Vagina (tissue), 2 donors: ENCODE measurements at places on chromosomes 16 and 17.

- DNase-seq: no peak
Measured at GRCh38 chr16:48361012-48361411, 24.2 kb downstream of the SIAH1 start.

- DNase-seq: no peak
Measured at GRCh38 chr17:61230972-61231820, 168.4 kb upstream of the TBX2 start.

DNA sequence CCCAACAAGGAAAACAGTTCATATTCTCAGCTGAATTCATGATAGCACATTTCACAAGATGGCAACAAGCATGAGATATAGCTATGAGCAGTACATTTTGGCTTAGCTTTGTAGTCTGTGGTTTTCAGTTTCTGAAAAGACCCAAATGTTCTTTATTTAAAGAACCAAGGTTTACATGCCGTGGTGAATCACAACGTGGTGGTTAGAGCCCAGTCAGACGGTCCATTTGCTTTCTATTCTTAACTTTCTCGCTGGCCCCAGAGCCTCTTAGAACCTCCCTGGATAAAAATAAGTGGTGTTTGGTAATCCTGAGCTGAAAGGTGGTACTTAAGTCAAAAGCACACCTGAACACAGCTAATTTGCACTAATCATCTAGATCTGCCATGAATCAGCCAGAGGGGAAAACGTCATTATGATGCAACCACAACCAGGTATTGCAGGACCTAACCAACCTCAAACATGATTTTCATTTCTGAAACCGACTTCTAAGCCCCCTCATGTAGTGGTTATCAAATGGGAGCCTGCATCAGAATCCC is 18.6 kb upstream of the HAPSTR1 start:
- DNase-seq: no peak

DNA sequence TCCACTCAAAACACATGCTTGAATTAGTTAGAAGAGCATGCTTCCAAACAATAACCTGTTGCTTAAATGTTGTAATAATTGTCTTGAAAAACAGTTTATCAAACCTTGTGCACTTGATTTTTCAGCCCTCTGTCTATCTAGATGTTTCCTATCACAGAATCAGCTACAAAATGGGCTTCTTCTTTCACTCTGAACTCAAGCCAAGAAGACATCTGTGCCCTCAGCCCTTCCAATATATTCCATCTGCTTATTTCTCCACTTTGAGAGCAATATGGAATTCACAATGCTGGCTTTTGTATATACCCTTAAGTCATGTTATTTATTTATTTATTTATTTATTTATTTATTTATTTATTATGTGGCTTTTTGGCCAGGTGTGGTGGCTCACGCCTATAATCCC is 234.2 kb downstream of the TOX3 start:
- no peak for DNase-seq

- DNase-seq: peak; percentile 96
Measured at GRCh38 chr17:28950017-28950751, 1.1 kb downstream of the PHF12 start.

DNA sequence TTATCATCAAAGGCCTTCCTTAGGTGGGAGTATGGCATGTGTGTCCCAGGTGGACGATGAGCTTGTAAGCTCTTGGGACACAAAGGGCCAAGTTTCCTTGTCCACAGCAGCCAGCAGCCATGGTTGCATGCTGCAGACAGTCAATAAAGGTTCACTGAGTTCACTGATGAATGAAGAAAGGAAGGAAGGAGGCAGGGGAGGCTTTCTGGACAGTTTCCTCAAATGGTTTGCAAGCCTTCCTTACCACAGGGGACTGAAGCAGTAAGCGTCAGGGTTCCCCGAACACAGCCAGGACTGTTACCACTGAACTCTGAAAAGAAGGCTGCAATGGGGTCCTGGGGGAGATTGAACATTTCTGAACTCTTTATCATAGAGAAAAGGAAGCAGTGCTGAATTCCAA is 111.1 kb downstream of the GAS7 start:
- DNase-seq: no peak

DNA sequence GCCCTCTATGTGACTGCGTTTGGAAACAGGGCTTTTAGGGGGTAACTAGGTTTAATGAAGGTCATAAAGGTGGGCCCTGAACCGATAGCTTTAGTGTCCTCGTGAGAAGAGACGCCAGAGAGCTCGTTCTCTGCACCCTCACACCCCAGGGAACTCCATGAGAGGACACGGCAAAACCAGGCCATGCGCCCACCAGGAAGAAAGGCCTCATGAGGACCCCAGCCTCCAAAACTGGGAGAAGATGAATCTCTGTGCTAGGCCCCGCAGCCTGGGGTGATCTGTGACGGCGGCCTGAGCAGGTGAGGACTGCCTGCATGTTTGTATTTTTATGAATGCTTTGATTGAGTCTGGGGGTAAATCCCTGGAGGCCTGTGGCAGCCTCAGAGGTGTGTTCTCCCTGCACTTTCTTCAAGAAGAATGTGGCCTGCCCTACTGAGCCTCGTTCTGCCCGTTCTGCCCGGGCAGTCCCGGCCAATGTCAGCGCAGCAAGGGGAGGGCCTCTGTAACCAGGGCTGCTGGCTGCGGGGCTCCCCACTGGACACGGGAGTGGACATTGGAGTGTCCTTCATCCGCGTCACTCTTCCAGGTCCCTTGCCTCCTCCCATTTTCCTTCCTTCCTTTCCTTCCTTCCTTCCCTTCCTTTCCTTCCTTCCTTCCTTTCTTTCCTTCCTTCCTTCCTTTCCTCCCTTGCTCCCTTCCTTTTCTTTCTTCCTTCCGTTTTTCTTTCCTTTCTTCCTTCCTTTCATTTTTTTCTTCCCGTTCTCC is 6.8 kb upstream of the RNF213 start:
- DNase-seq: no peak

GRCh38 chr16:14405611-14406537 is 224.2 kb downstream of the PARN start:
- no peak for DNase-seq

DNA sequence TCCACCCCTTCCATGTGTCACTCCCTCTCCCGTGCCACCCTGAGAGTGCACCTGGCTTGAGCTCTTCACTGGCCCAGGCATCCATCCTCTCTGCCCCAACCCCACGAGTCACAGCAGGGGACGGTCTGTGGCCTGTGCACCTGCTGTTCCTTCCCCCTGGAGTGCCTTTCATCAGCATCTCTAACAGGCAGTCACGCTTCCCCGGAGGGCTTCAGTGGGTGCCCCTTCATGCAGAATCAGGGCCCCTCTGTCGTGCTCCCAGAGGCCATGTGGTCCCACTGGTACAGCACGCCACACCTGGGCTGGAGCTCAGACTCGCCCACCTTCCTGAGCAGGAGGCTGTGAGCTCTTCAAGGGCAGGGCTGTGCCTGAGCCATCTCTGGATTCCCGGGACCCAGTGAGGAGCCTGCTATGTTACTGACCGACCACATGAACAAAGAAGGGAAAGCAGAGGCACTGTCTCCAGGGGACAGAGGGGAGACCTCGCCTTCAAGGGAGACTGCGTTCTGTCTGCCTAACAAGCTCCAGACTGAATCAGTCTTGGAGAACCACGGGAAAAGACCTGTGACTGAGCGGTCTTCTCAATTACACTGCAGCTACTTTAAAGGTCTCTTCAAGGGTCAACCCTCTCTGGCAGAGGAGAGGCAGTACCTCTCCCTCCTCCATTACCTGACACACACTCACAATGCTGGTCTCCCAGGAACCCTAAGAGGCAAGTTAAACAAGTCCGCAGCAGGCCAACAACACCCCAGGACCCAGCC is 78.8 kb upstream of the DOC2B start:
- no peak for DNase-seq

DNA sequence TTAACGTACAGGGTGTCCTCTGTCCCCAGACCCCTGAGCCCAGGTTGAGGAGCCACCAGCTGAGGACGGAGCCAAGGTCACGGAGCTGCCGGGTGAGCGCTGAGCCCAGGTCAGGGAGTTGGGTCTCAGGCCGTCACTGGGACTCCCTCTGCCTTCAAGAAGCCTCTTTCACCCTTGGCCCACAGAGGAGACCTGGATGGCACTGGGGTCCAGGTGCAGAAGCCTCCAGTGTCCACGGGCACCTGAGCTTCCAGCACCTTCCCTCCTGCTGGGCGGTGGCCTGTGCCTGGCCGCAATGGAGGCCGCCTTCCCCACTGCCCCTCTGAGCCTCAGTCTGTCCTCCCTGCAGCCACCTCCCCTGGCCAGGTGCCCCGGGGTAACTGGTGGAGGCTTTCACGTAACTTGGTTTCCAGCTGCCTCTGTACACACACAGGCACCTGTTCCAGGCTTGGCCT is 31.6 kb upstream of the CDH15 start:
- no peak for DNase-seq

DNA sequence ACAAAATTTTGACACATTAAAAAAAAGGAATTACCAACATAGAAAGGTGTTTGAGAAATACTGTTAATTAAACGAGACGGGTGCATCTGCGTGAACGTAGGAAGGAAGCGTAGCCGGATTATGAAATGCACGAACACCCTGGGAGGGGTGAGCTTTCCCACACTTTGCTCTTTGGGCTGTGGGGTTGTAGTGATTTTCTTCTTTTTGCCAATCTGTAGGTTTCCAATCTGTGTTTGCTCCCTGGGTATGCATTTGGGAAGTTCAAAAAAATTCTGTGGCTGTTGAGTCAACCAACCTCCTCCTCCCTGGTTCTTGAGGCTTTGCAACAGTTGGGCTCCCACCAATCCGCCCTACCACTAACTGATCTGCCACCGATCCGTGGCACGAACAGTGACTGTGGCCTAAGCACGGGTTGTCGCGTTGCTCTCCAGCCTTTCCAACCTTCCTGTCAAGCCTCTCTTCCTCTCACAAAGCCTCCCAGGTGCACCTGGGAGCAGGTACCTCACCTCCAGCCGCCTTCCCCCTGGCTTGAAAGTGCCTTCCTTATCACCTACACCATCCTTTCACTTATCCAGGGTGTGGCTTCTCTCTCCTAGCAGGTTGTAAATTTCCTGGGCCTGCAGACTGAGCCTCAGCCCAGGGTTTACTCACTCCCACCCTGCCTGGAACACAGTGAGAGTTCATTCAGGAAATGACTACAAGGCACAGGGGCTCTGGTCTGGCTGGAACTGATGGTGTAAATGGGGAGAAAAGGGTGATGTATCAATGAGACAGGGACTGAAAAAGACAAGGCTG is 16.6 kb downstream of the RTN4RL1 start:
- DNase-seq: no peak

- DNase-seq: no peak
Measured at GRCh38 chr16:84735849-84736586, 36.2 kb downstream of the USP10 start.

DNA sequence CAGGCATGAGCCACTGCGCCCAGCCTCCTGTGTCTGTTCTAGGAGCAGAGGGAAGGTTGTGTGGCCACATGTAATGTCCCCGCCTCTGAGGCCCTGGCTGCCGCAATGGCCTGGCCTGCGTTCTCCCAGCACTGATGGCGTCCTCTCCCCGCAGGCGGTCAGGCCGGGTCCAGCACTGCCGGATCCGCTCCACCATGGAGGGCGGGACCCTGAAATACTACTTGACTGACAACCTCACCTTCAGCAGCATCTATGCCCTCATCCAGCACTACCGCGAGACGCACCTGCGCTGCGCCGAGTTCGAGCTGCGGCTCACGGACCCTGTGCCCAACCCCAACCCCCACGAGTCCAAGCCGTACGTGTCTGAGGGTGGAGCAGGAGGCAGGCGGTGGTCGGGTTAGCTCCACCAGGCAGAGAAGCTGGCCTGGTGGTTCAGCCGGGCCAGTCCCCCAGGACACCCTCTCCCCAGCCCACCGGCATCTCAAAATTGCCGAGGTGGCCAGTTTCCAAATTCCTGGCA is 100.8 kb downstream of the SDR42E1 start:
- no peak for DNase-seq

DNA sequence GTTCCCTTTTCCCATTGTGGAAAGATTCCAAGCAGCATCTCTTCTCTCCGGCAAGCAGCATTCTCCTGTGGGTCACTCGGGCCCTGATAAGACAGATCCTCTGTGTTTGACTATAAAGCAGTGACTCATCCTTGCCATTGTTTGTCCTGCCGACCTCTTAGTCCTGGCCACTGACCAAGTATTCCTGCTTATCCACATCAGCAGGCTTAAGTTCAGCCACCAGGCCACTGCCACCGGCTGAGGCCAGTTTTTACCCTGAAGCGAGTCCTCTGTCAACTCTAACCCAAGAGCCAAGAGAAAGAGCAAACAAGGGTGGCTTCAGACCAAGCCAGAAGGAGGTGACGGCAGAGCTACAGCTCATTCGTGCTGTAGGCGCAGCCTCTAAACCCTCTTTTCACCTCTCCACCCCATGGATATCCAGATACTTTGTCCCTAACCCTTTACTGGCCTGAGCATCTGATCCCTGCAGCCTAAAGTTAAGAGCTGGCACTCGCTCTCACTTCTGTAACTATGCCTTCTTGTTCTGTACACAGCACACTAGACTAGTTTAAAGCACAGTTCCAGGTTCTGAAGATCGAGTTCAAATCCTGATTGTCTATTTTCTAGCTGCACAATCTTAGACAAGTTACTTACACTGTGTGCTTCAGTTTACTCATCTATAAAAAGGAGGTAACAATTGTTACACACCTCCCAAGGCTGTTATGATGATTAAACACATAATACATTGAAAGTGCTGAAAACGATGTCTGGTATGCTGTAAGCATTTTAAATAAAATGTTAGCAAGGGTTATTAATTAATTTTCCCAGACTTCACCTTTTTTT is 31.0 kb downstream of the SOX9 start:
- no peak for DNase-seq

DNA sequence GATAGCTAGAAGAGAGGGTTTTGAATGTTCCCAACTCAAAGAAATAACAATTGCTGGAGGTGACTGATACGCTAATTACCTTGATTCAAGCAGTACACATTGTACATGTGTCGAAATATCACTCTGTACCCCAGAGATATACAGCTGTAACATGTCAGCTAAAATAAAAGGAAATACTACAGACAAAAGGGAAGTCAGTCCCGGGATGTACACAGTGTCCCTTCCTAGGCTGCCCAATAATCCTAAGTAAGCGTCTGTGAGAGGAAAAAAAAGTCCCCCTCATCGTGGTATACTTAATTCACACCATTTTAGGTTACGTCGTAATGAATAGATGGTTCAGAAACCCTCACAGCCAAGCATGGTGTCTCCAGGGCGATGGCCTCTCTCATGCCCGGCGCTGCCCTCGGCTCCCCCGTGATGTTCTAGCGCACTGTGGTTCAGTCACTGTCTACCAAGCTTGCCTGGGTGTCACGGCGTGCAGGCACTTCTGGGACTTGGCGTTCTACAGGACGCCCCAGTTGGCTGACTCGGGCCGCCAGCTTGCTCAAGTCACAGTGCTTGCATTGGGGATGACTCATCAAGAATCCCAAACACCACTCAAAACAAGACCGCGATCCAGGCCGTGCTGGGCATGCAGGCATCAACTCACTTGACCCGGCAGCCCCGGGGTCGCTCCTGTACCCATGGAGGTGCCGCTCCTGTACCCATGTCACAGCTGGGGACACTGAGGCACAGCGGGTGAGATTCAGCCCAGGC is 27.6 kb downstream of the CCDC40 start:
- DNase-seq: no peak
